ENCODE measurements at places on chromosomes 6 and 20. TPM values are rescaled to one million over a fixed set of nuclear protein-coding genes. Genes with fewer than 3 reads are reported as not detected.

The DLK2 gene
- total RNA-seq, result 0.63 TPM

The MAK gene
- not detected for total RNA-seq

The NFATC2 gene
- 0.09 TPM for total RNA-seq

The KCNS1 gene
- 0.09 TPM for total RNA-seq

The PLAGL1 gene
- total RNA-seq, result 19.4 TPM

The EPPIN gene
- not detected for total RNA-seq

The COX4I2 gene
- total RNA-seq, result not detected

The DDX39B gene
- 324 TPM for total RNA-seq

The SLC17A4 gene
- total RNA-seq, result not detected

The KCNQ5 gene
- total RNA-seq, result 0.34 TPM

The TNNC2 gene
- total RNA-seq, result 6.7 TPM

The CGAS gene
- 1.5 TPM for total RNA-seq

The VGLL2 gene
- not detected for total RNA-seq

The SLCO4A1 gene
- 0.32 TPM for total RNA-seq

The FAM209B gene
- total RNA-seq, result not detected

The C20orf204 gene
- total RNA-seq, result 0.60 TPM

The DUSP15 gene
- total RNA-seq, result 0.26 TPM

The C6orf163 gene
- total RNA-seq, result 2.4 TPM

The MUC22 gene
- total RNA-seq, result not detected

The LPIN3 gene
- 4.6 TPM for total RNA-seq

The CTNNBL1 gene
- total RNA-seq, result 30.7 TPM

The MYL9 gene
- total RNA-seq, result 7.0 TPM

The RAET1G gene
- 10.5 TPM for total RNA-seq

The TMC2 gene
- 0.09 TPM for total RNA-seq

The C6orf58 gene
- total RNA-seq, result not detected

The SLC17A2 gene
- not detected for total RNA-seq

The MUC21 gene
- total RNA-seq, result not detected

The DHX16 gene
- total RNA-seq, result 36.6 TPM

The SRPK1 gene
- 28.5 TPM for total RNA-seq

The OSER1 gene
- 66.8 TPM for total RNA-seq

The RNF146 gene
- 50.9 TPM for total RNA-seq

The TINAG gene
- total RNA-seq, result not detected

The FLRT3 gene
- 1.6 TPM for total RNA-seq

The PPP1R16B gene
- total RNA-seq, result under 0.01 TPM

The GABRR1 gene
- total RNA-seq, result not detected

The HLA-DOB gene
- 0.32 TPM for total RNA-seq

The NKX2-2 gene
- total RNA-seq, result under 0.01 TPM

The POPDC3 gene
- 4.9 TPM for total RNA-seq

The CALHM4 gene
- total RNA-seq, result not detected

The BHLHE23 gene
- total RNA-seq, result not detected

The GPLD1 gene
- under 0.01 TPM for total RNA-seq

The MAFB gene
- 0.32 TPM for total RNA-seq

The HRH3 gene
- total RNA-seq, result not detected
